ENCODE measurements at places on chromosomes 4 and X.

- DNase-seq = no peak
Observed at GRCh38 chr4:150067859-150068258, 10.4 kb upstream of the DCLK2 start.

DNA sequence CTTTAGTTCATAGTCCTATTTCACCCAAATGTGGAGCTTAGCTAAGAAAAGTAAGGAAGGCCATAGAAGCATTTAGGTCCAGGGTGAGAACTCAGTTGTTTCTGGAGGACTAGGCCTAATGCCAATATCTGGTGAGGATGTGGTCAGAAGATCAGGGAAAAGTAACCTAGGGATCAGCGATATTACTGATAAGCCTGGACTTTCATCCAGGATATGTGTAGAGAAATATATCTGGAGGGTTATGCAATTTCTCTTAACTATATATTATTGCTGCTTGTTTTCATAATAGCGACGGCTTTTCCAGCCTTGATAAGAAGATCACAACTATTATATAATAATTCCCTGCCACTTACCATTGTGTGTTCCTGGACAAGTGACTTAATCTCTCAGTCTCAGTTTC, 81.1 kb downstream of the FRAS1 start:
- no peak for DNase-seq

DNA sequence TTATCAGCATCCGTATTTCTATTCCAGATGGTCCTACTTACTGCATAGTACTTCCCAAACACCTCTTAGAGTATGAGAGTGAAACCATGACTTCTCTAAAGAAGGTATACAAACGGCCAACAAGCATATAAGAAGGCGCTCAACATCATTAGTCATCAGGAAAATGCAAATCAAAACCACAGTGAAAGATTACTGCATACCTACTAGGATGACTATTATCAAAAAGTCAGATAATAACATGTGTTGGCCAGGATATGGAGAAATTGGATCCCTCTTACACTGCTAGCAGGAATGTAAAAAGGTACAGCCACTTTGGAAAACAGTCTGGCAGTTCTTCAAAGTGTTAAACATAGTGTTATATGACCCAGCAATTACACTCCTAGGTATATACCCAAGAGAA, 215.3 kb upstream of the CXorf66 start:
- no peak for DNase-seq

DNA sequence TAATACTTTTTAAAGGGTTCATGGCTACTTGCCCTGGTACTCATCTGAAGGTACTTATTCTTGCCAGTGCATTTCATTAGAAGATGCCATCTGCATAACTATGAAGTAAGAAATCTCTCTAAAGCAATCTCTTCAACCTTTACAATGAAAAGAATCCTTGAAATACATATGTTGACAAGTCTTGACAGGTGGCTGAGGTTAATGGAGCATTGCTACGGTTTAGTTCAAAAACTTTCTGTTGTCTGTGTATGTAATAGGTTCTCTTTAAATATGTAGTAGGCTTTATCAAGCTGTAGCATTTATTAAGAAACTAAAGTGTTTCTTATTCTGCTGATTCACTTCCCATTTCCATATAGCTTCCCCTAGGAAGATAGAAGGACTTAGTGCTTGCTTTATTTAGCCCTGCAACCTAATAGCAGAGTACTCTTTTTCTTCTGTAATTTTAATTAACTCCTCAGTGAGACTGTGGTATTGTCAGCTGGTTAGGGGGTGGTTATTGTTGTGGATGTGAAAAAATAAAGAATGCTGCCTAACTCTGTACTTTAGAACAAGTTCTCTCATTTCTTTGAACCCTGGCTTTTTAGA, 39.3 kb downstream of the SLAIN2 start:
- DNase-seq = no peak

DNA sequence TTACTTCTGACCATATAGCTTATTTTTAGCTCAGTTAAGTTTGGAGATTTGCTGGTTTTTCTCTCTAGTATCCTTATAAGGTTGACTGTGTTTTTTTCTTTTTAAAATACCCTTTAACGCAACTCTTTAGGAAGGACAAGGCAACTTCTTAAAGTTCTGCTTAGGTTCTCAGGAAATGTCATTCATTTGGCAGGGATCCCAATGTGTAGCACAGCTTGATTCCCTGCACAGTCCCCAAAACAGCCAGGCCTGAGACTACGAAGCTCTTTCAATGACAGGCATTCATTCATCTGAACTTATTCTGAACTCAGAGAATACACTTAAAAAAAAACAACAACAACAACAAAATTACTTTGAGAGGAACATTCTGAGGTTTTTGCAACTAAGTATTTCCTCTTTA, 1765.8 kb downstream of the PCDH7 start:
- DNase-seq = no peak
